ENCODE measurements at places on chromosomes 5 and 9. TPM values are rescaled to one million over a fixed set of nuclear protein-coding genes. Genes with fewer than 3 reads are reported as not detected.

The PLPP1 gene
- 100 TPM for total RNA-seq

The SLC6A19 gene
- 0.09 TPM for total RNA-seq

The DOCK8 gene
- total RNA-seq = 28.1 TPM

The IL9 gene
- total RNA-seq = not detected

The NXNL2 gene
- total RNA-seq = 0.40 TPM

The WWC1 gene
- total RNA-seq = 9.0 TPM

The ANKRD20A1 gene
- 3.4 TPM for total RNA-seq

The IRX1 gene
- 1.9 TPM for total RNA-seq

DNA sequence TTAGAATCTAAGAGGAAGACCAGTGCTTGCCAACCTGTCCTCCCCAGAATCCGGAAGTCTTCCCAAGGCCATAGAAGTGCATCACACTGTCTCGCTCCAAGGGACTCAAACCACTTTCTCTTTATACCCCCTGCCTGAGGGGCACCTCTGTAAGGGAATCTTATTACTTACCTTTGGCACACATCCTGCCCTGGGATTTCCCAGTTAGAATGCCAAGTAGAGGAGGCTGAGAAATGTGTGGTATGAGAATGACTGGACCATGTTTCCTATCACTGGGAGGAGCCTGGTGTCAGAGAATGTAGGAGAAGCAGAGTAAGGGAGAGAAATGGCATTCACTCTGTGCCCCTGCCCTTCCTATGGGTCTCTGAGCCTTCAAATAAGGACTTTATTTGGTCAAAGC lies 85.8 kb downstream of the AOPEP start:
- no peaks in the 10 kb centered on the region for H3K4me1 ChIP-seq
- H3K27me3 ChIP-seq = no peaks in the 10 kb centered on the region
- no peak overlapping the region for H3K4me3 ChIP-seq
- peaks cover 12% of the 10 kb centered on the region for H3K36me3 ChIP-seq
- no peak overlapping the region for H3K27ac ChIP-seq

DNA sequence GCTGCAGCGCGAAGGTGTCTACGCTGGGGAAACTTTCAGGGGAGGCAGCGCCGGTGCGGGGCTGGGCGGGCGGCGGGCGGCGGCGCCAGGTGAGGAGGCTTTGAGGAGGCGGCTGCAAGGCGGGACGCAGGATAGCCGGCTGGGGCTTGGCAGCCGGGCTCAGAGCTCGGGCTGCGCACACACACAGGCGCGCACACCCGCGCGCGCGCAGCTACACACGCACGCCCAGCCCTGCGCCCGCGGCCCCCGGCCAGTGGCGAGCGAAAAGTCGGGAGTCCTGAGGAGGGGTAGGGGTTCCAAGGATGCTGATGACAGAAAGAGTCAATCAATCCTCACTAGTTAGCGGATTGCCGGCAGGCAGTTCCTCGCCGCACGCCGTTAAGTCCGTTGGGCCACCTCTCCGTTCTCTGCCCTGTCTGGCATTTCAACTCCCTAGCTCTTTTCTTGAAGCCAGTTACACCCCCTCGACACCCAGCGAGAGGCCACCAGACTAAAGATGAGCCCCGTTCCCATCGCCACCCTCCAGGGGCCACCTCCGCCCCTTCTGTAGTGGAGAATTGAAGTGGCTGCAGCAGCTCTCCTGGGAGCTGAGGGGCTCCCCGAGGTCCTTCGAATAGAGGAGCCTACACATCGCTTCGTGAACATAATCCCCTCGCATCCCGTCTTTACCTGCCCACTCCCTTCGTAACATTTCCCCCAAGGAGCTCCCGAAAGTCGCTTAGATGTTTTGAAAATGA lies 1640.3 kb upstream of the C9orf72 start:
- no peak within 1 kb of the TSS for H3K27ac ChIP-seq
- peak; percentile 89 for DNase-seq
- H3K27me3 ChIP-seq = peaks cover 58% of the 10 kb centered on the region
- peak within 1 kb of the TSS; percentile 86 for H3K4me3 ChIP-seq

DNA sequence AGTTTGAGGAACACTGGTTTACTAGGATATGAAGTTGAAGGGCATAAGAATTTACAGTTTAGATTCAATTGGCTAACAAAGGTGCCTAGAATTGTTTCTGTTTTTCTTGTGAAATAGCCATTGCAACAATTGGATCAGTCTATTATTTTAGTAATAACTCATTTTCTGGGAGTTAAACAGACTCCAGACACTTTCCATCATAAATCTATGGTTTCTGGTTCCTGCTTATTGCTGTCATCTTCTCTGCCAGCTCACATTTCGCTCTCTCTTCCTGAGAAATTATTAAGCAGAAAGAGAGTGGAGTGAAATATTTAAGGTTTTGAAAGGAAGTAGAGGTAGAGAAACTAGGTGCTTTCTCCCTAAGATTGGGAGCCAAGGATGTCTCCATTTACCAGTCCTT lies 165.1 kb upstream of the PRR16 start:
- DNase-seq = no peak
- no peak overlapping the region for H3K27ac ChIP-seq
- H3K36me3 ChIP-seq = no peaks in the 10 kb centered on the region
- H3K27me3 ChIP-seq = no peaks in the 10 kb centered on the region
- no peak overlapping the region for H3K4me3 ChIP-seq

DNA sequence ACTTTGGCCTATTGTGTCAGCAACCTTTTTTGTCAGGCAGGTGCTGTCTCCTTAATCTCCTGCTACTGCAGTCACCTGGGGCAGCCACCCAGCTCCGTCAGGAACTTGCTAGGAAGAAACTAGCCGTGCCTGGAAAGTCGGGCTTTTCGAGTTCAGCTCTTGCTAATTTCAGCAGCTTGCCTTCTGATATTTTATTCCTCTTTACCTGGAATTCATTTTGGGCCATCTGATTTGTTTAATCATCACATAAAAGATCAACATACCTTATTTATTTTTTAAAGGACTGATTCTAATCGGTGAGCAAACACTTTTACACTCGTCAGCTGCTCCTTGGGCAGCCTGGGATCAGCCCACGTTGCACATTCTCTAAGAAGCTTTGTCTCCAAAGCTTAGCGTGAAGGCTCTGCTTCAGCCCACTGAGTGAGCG lies 42.2 kb downstream of the PRLR start:
- H3K27me3 ChIP-seq = no peaks in the 10 kb centered on the region
- peaks cover 13% of the 10 kb centered on the region for H3K4me1 ChIP-seq
- DNase-seq = peak; percentile 75
- H3K36me3 ChIP-seq = no peaks in the 10 kb centered on the region

GRCh38 chr5:111070272-111071134 lies 1.0 kb upstream of the TSLP start:
- DNase-seq = peak; percentile 89
- H3K27ac ChIP-seq = no peak overlapping the region
- H3K27me3 ChIP-seq = peaks cover 93% of the 10 kb centered on the region
- peak overlapping the region; percentile 53 for H3K4me3 ChIP-seq
- H3K36me3 ChIP-seq = no peaks in the 10 kb centered on the region

- no peak overlapping the region for H3K4me3 ChIP-seq
- H3K27me3 ChIP-seq = no peaks in the 10 kb centered on the region
- DNase-seq = no peak
- H3K36me3 ChIP-seq = peaks cover 75% of the 10 kb centered on the region
- H3K4me1 ChIP-seq = no peaks in the 10 kb centered on the region
Measured at GRCh38 chr9:34370335-34370969, 6.2 kb downstream of the MYORG start.

- no peak overlapping the region for H3K27ac ChIP-seq
- H3K27me3 ChIP-seq = no peaks in the 10 kb centered on the region
- no peaks in the 10 kb centered on the region for H3K4me1 ChIP-seq
- no peaks in the 10 kb centered on the region for H3K36me3 ChIP-seq
- DNase-seq = no peak
Measured at GRCh38 chr5:2133936-2134335, 251.2 kb upstream of the IRX4 start.

Measured in endodermal cell (in vitro differentiated cells).